Neural progenitor cell (in vitro differentiated cells): ENCODE measurements at places on chromosomes 1 and 21. TPM values are rescaled to one million over a fixed set of nuclear protein-coding genes. Genes with fewer than 3 reads are reported as not detected.
A peak's percentile ranks its signal among the peaks of the same experiment; 100 is the strongest.

SLC1A7 gene
- not detected in 2 replicates for total RNA-seq

LRRC7 gene
- total RNA-seq: 0.25 TPM in 1 of 2 replicates, not detected in the other

DNA sequence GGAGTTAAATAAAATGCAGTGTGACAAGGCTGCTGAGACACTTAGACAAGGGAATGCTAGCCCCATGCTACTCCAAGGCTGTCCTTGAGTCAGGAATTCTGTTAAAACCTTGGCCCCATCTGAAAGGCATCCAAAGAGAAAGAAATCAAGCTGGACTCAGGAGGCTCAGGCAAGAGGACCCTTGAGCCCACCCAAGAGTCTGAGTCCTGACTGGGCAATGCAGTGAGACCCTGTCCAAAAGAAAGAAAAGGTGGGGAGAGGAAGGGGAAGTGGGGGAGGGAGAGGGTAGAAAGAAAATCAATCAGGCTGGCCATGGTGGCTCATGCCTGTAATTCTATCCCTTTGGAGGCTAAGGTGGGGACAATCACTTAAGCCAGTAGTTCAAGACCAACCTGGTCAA is 26.7 kb downstream of the CLSTN1 start:
- H3K4me1 ChIP-seq: peaks cover 25% of the 10 kb centered on the region
- no peak overlapping the region for H3K27ac ChIP-seq
- H3K4me3 ChIP-seq: no peak overlapping the region
- DNase-seq: no peak
- no peaks in the 10 kb centered on the region for H3K27me3 ChIP-seq

- H3K4me3 ChIP-seq: no peak within 1 kb of the TSS
- peaks cover 68% of the 10 kb centered on the region for H3K27me3 ChIP-seq
- DNase-seq: no peak
Observed at GRCh38 chr1:156816561-156817328, at the start of gene SH2D2A. Gene SH2D2A (minus strand): TSS chr1:156816848. CDS start chr1:156816708, 140 bp downstream.

GRCh38 chr1:104636581-104636980 is 886.9 kb downstream of the AMY1C start:
- H3K4me3 ChIP-seq: no peak overlapping the region
- no peaks in the 10 kb centered on the region for H3K27me3 ChIP-seq
- no peak overlapping the region for H3K27ac ChIP-seq
- no peaks in the 10 kb centered on the region for H3K36me3 ChIP-seq

- H3K27me3 ChIP-seq: no peaks in the 10 kb centered on the region
- H3K27ac ChIP-seq: no peak overlapping the region
- peaks cover 16% of the 10 kb centered on the region for H3K4me1 ChIP-seq
- no peaks in the 10 kb centered on the region for H3K36me3 ChIP-seq
- no peak overlapping the region for H3K4me3 ChIP-seq
- no peak for DNase-seq
Observed at GRCh38 chr1:184429335-184429734, 42.5 kb downstream of the C1orf21 start.

- H3K27ac ChIP-seq: peak overlapping the region; percentile 80
- H3K27me3 ChIP-seq: no peaks in the 10 kb centered on the region
- peak overlapping the region; percentile 2 for H3K4me3 ChIP-seq
- no peaks in the 10 kb centered on the region for H3K36me3 ChIP-seq
Observed at GRCh38 chr1:196142111-196142640, 466.1 kb downstream of the KCNT2 start.

- H3K4me1 ChIP-seq: peaks cover 12% of the 10 kb centered on the region
- H3K27ac ChIP-seq: no peak overlapping the region
- no peaks in the 10 kb centered on the region for H3K27me3 ChIP-seq
- no peak for DNase-seq
- no peaks in the 10 kb centered on the region for H3K36me3 ChIP-seq
Observed at GRCh38 chr1:231193710-231194340, 32.0 kb downstream of the TRIM67 start.

DNA sequence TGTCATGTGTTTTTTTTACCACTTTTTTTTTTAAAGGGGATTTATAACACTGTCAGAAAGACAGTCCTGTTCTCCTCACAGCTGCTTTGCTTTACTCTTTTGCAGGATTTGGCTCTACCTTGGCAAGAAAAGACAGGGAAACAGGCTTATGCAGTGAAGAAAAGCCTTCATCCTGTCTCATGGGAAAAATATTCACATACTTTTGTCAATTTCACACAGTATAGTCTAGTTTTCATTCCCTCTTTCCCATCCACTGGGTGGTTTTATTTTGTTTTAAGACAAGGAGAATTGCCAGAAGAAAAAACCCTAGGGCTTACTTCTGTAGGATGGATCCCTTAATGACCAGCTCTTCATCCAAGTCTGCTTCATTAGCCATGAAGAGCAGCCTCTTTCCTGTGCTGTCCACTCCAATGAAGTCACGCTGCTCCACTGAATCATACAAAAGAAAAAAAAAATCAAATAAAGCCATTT is 60.0 kb downstream of the EIF2B3 start:
- no peak overlapping the region for H3K4me3 ChIP-seq
- no peak for DNase-seq
- no peak overlapping the region for H3K27ac ChIP-seq
- no peaks in the 10 kb centered on the region for H3K27me3 ChIP-seq
- H3K4me1 ChIP-seq: no peaks in the 10 kb centered on the region

- H3K4me1 ChIP-seq: no peaks in the 10 kb centered on the region
- H3K4me3 ChIP-seq: no peak overlapping the region
- no peak overlapping the region for H3K27ac ChIP-seq
- no peaks in the 10 kb centered on the region for H3K36me3 ChIP-seq
- DNase-seq: no peak
Observed at GRCh38 chr1:231310391-231310934, 27.2 kb downstream of the EXOC8 start.

GRCh38 chr1:152902636-152903035 is 5.7 kb upstream of the IVL start:
- no peak for DNase-seq
- no peaks in the 10 kb centered on the region for H3K36me3 ChIP-seq
- H3K27me3 ChIP-seq: no peaks in the 10 kb centered on the region

- no peak overlapping the region for H3K27ac ChIP-seq
- H3K4me3 ChIP-seq: no peak overlapping the region
- no peaks in the 10 kb centered on the region for H3K36me3 ChIP-seq
Observed at GRCh38 chr1:109765896-109766615, 2.3 kb upstream of the EPS8L3 start.

GRCh38 chr1:218501161-218501560 is 156.0 kb downstream of the TGFB2 start:
- H3K36me3 ChIP-seq: no peaks in the 10 kb centered on the region
- H3K27me3 ChIP-seq: no peaks in the 10 kb centered on the region
- no peak overlapping the region for H3K4me3 ChIP-seq
- DNase-seq: no peak

- H3K4me1 ChIP-seq: peaks cover 33% of the 10 kb centered on the region
- H3K27me3 ChIP-seq: no peaks in the 10 kb centered on the region
- peaks cover 37% of the 10 kb centered on the region for H3K36me3 ChIP-seq
- DNase-seq: no peak
- no peak overlapping the region for H3K4me3 ChIP-seq
Observed at GRCh38 chr1:183546427-183546826, 43.8 kb downstream of the NCF2 start.
